ENCODE measurements at places on chromosomes 3 and 15.

DNA sequence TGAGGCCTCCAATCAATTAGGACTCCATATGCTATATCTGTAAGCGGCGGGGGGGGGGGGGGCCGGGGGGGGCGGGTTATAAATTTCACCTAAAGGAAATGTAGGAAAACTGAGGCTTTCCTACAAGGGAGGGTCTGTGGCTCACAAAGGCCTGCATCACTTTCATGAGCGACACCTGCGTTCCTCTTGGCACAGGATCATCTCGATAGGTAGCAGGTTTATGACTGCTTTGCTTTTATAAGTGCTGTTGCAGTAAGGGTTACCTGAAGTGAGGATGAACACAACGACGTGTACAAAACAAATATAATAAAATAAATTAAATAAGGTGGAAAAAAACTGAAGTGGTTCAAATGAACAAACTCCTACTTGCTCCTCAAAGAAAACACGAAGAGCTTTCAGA lies 194.3 kb downstream of the FOXP1 start:
- no peak for DNase-seq

DNA sequence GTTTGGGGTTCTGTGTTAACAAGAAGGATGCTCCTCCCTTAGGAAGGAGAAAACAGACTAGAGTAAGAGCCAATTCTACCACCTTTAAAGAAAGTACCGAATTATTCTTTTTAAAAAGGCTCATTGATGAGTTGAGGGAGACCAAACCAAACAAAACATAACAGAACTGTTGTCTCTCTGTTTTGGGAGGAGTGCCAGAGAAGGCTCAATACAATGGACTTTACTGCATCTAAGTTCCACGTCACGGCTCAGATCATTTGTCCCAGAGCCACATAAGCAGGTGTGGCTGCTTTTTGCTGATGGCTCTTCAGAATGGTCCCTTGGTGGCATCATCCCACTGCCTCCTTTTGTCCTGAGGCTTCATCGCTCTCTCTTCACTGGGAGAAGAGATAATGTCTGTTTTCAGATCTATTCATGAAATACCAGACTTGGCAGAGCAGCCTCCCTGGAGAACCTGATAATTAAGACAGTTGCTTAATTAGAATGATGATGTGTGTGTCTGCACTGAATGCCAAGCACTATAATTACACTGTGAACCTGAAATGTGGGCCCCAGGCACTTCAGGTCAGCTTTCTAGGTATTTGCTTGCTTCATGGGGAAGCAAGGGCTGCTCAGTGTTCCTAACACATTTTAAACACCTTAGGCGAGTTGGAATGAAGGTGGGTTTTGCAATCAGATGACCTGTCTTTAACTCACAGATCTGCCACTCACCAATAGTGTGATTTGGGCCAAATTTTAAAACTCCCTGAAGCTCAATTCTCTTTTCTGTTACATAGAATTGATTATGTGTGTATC lies 335.2 kb upstream of the MCTP2 start:
- DNase-seq, result no peak

DNA sequence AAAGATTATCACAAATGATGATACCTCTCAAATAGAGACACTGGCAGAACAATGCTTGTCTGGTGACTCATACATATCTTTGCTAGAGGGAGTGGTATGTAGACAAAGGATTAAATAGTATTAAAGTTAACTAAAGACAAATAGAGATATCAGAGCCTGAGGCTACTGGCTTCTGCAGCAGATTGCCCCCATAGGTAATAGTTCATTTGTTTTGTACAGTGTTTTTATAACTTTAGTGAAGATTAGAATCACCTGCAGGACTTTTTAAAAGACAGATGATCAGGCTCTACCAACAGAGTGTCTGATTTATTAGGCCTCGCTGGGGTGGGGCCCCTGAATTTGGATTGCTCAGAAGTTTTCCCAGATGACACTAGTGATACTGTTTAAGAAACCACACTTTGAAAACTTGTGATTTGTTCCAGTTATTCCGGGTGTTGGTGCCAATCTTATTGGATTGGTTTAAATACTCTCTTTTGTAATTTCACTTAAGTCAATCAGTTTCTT lies 96.4 kb downstream of the NAALADL2 start:
- DNase-seq, result no peak

- no peak for DNase-seq
These were observed 31.3 kb upstream of the SETMAR start for GRCh38 chr3:4271834-4272233.

- DNase-seq, result no peak
These were observed 25.0 kb downstream of the DPH3 start for GRCh38 chr3:16239780-16240179.

DNA sequence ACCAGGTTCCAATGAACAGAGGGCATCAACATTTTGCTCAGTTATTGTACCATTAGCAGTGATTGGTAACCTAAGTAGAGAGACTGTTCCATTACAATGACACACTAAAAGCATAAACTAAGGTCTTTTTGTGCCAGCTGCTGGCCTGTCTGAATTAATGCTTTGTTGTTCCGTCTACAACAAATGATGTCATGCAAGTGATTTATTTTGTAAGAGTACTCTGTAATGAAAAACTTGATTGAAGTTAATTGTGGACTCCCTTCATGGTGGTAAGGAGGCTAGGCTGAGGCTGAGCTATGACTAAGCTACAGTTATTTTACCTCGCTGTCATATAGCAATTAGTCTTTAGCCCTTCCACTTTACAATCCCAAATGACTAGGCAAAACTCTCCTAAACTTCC lies 23.2 kb downstream of the RCN2 start:
- DNase-seq, result no peak

GRCh38 chr3:128794067-128794768 lies 68.2 kb downstream of the RAB7A start:
- DNase-seq, result peak; percentile 67

GRCh38 chr15:76961268-76962011 lies 29.9 kb downstream of the RCN2 start:
- no peak for DNase-seq

GRCh38 chr3:125128861-125129501 lies 73.2 kb upstream of the HEG1 start:
- DNase-seq, result no peak

GRCh38 chr15:92653366-92653765 lies 2.2 kb downstream of the FAM174B start:
- no peak for DNase-seq

DNA sequence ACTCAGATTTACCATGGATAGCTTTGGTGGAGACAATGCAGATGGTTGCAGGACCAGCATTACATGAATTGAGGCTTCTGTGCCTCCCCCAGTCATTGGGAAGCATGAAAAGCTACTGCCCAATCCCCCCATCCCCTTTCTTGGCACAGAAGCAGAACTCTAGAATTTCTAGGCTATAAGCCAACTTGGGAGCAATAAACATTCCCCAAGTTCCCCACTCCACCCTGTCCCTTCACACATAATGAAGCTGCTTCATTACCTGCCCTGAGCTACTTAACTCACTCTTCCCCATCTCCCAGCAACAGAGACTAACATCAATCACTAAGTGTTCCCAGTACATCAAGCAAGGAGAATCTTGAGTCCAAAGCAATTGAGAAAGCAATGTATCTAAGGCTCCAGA lies 164.5 kb downstream of the RORA start:
- no peak for DNase-seq

DNA sequence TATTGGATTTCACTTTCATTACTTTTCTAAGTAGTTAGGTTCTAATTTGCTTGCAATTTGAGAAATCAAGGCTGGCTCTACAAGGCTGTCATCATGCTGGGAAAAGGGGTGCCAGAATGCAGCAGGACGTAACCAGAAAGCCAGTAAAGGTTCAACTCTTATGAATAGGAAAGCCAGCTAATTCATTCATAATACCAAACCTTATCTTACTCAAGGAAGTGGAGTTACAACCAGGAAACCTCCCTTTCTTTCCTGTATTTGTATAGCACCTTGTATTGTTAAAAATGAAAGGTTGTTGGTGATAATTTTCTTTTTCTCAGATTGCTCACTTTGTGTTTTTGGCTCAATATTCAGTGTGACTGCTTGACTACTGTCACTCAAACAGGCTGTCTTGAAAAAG lies 109.4 kb downstream of the FILIP1L start:
- no peak for DNase-seq

DNA sequence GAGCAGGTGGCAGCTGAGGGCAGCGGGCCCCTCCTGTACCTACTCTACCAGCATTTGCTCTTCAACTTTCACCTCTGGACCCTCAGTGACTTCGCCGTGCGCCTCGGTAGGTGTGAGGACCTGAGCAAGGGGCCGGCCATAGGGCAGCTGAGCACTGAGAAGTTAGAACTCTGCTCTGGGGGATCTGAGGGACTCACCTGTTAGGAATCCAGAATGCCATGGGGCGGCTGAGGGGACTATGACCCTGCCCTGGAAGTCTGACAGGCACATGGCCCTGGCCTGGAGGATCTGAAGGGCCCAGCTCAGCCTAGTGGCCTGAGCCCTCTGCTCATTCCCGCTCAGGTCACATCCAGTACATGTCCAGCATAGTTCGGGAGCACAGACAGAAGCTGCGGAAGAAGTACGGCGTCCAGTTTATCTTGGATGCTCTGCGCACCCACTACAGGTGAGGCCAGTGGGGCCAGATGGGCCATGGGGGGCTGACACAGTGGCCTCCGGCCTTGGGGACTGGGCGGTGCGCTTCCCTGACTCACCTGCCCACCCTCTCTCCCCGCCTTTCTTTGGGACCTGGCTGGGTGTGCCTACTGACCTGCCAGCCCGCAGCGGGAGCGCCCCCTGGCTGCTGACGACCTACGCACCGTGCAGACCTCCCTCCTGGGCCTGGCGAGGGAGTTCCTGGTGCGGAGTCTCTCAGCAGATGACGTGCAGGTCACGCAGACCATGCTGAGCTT lies 18.8 kb downstream of the NBEAL2 start:
- DNase-seq, result peak; percentile 86

GRCh38 chr3:50304601-50305000 lies 1.2 kb upstream of the HYAL1 start:
- no peak for DNase-seq

DNA sequence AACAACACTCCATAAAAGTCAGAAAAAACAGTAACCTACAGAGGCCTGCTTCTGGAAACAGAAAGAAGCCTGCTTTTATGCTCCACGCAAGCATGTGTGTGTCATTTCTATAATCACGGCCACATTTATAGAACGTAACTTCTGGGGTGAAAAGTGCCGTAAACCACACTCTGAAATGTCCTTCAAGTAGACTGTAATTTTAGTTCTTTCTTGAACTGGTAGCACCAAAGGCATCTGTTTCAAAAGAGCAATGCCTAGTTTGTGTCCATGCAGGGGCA lies 19.5 kb upstream of the CMTM7 start:
- DNase-seq, result no peak

DNA sequence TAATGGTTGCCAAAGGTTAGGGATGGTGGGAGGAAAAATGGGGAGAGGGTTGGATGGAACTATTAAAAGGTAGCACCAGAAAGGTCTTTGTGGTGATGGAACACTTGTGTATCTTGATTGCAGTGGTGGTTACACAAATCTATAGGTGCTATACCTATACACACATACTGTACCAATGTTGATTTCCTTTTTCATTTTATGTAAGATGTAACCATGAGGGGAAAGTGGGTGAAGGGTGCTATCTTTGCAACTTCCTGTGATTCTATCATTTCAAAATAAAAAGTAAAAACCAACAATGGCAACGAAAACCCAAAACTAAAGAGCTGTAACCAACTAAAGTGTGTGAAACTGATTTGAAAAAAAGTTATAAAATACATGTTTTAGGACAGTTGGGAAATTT lies 761 bp upstream of the ZNF35 start:
- DNase-seq, result no peak

- DNase-seq, result no peak
These were observed 287.3 kb upstream of the TPRG1 start for GRCh38 chr3:188884299-188885043.

GRCh38 chr3:161576714-161577510 lies 80.3 kb downstream of the OTOL1 start:
- DNase-seq, result no peak

DNA sequence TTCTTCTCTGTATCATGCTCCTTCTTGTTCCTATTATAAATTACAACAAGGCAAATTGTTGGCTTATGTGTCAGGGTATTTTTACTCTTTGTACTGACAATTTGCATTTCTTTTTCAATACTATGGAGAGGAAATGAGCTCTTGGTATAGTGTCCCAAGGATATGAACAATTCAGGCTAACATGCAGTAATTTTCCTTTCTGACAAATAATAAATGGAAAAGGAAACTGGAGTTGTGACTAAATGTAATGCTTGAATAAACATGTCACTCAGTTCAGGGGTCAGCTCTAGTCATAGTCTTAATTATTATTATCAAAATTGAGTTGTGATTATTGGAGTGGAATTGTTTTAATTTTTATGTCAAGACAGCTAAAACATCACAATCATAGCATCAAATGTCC lies 256.0 kb upstream of the ZPLD1 start:
- DNase-seq, result no peak

- DNase-seq, result no peak
These were observed 17.2 kb upstream of the IREB2 start for GRCh38 chr15:78420766-78421165.

DNA sequence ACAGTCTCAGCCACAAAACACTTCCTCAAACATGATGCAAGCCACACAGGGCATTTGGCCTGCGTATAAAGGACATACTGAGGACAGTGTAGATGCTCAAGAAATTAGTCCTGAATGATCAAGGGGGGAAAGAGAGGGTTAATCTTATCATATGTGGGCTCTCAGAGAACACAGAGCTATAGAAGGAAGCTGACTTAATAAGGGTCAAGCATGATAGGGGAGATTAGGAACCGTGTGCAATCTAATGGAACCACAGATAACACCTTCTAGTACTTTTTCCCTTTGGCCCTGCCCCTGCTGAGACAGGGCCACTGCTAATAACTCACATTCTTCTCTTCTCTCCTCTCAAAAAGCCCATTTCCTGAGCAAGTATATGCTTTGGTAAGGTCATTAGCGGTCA lies 114.1 kb upstream of the ADAMTS9 start:
- DNase-seq, result no peak

- no peak for DNase-seq
These were observed 17.6 kb downstream of the CHDH start for GRCh38 chr3:53828581-53828980.

- DNase-seq, result no peak
These were observed 377.2 kb upstream of the SGO1 start for GRCh38 chr3:20563251-20563650.

GRCh38 chr3:192687488-192688152 lies 39.7 kb downstream of the FGF12 start:
- no peak for DNase-seq

- DNase-seq, result peak; percentile 70
These were observed 4.5 kb upstream of the RPL24 start for GRCh38 chr3:101690972-101691371.

DNA sequence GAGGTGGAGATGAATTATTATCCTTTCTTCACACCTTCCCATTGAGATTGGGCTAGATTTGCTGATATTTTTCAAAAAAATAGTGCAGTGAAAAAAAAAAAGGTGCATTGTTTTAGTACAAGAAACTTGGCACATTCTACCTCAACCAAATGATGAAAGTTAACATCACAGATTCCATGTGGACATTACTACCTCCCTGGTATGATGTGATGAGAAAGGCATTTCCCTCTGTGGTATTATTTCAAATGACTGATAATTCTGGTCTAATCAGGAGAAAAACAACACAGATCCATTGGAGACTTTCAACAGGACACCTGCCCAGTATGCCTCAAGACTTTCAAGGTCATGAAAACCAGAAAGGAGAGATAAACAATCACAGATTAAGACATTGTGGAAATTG lies 313.4 kb downstream of the BCHE start:
- DNase-seq, result no peak
